ENCODE measurements at places on chromosomes 2 and 18. TPM values are rescaled to one million over a fixed set of nuclear protein-coding genes. Genes with fewer than 3 reads are reported as not detected.

The PARD6G gene
- total RNA-seq, result 3.3 TPM

DNA sequence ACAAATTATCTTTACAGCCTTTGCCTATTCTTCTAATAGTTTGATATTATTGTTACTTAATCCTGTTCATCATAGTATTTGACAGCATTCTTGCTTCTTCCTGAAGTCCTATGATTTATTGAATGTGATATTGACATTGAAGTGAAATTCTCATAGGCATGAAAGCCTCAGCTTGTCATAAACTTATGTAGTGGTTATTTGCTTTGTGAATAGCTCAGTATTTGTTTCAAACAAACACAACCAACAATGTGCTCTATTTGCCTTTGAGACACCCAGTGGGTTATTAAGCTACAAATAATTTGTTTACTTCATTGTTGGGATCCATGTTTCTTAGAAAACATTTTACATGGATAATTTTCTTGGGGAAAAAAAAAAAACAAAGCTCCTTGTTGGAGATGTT, 57.2 kb downstream of the TTC39C start:
- peaks cover 4% of the 10 kb centered on the region for H3K4me1 ChIP-seq
- no peak for DNase-seq
- H3K27ac ChIP-seq, result no peak overlapping the region

- DNase-seq, result peak; percentile 93
- H3K4me1 ChIP-seq, result peaks cover 5% of the 10 kb centered on the region
- peak overlapping the region; percentile 59 for H3K4me3 ChIP-seq
These were observed 543 bp upstream of the MARCHF4 start for GRCh38 chr2:216372761-216373291.

The MCFD2 gene
- 177 TPM for total RNA-seq

DNA sequence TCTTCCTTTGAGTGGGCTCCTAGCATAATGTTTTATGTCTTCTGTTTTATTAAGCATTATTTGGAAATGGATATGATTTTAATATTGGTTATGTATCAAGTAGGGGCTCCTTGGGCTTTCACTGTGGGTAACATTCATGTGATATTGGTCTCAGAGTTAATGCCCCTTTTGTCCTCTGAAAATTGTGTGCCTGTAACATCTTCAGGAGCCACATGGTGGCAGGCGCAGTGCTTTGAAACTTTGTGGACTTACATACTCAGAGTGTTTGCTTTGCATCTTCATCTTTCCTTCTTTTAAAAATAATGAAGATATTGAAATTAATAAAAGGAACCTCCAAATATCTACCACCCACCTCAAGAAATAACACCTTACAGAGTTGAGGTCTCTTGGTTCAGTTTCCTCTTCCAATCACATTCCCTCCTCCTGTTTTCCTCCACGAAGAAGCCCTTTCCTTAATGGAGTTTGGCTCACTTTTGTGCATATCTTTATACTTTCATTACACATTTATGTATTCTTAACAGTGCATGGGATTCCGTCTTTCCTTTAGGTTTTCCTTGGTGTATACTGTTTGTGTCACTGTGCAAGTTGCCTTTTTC, 73.5 kb downstream of the LIMS1 start:
- no peak overlapping the region for H3K4me3 ChIP-seq
- H3K27ac ChIP-seq, result no peak overlapping the region
- peaks cover 10% of the 10 kb centered on the region for H3K4me1 ChIP-seq
- peak; percentile 59 for DNase-seq

The NTSR2 gene
- not detected for total RNA-seq

GRCh38 chr2:88180605-88181240, 10.6 kb downstream of the THNSL2 start:
- H3K4me1 ChIP-seq, result no peaks in the 10 kb centered on the region
- H3K27me3 ChIP-seq, result peaks cover 1% of the 10 kb centered on the region
- H3K27ac ChIP-seq, result no peak overlapping the region

The CGREF1 gene
- 0.28 TPM for total RNA-seq

DNA sequence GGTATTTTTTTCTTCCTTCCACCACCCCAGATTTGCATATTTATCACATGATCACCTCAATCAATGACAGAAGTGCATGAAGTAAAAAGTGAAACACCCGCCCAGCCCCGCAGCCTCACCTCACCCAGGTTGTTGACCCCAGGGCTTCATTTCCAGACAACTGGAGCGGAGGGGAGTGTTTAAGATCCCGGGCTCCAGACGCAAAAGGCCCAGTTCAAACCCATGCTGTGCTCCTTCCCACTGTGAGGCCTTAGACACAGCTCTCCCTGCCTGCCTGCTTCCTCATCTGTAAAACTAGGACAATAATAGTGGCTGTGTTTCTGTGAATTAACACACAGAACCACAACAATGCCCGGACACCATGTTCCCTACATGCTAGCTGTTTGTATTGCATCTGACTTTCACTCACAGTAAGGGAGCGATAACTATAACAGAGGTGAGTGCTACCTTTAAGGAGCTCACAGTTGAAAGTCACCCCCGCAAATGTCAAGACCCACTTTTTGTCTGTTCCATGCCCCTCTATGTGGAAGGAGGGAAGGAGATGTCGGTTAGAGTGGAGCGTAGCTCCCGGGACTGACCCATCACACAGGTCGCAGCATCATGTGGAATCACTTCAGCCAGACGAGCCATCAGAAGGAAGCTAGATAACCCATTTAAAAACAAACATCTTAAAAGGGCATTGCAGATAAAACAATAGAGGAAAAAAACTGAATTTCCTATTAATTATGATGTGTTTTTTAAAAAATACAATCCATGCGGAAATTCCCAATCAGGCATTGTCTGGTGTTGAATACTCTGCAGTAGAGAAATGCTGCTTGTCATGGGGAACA, 77.5 kb upstream of the DAPL1 start:
- no peaks in the 10 kb centered on the region for H3K36me3 ChIP-seq
- no peaks in the 10 kb centered on the region for H3K27me3 ChIP-seq
- DNase-seq, result no peak

GRCh38 chr18:50902797-50903196, 23.9 kb downstream of the ME2 start:
- H3K36me3 ChIP-seq, result peaks cover 5% of the 10 kb centered on the region
- H3K27ac ChIP-seq, result no peak overlapping the region
- no peak for DNase-seq
- H3K4me3 ChIP-seq, result no peak overlapping the region
- H3K4me1 ChIP-seq, result no peaks in the 10 kb centered on the region
- no peaks in the 10 kb centered on the region for H3K27me3 ChIP-seq

The UNC80 gene
- total RNA-seq, result not detected

The BOK gene
- 13.3 TPM for total RNA-seq

DNA sequence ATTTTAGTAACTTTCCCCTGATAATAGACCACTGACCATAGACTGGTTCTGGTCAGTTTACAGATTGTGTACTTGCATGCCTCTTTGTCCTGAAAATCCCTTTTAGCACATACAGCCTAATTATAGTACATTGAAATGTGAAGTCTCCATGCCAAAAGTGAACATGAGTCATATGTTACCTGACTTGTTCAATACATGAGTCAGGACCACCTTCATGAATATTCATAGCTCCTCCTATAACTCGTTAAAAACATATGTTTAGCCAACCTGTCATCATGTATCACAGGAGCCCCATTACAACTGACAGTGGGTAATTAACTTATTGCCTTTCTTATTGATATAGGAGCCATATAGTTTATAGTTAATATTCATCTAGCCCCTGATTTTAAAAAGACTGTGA, 78.6 kb downstream of the SH3YL1 start:
- no peak for DNase-seq
- H3K27ac ChIP-seq, result no peak overlapping the region
- no peak overlapping the region for H3K4me3 ChIP-seq
- no peaks in the 10 kb centered on the region for H3K27me3 ChIP-seq
- H3K4me1 ChIP-seq, result no peaks in the 10 kb centered on the region
- H3K36me3 ChIP-seq, result no peaks in the 10 kb centered on the region

DNA sequence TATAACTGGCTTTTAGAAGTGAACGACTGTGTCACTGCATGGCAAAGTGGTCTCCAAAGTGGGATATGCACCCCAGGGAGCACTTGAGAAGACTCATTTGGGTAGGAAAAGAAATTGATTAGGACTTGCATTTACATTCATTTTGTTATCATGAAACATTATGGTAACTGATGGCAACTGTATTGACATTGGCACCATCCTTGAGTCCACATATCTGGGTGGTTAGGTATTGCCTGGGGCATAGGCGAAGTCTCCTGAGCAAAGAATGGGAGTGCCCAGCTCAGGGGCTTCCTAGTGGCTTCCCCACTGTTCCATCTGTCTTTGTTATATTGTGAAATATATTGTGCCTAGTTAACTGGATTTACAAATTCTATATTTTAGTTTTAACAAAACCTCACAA, 29.2 kb downstream of the SPATS2L start:
- H3K36me3 ChIP-seq, result peaks cover 16% of the 10 kb centered on the region
- H3K4me3 ChIP-seq, result no peak overlapping the region
- H3K4me1 ChIP-seq, result peaks cover 10% of the 10 kb centered on the region
- DNase-seq, result no peak
- H3K27ac ChIP-seq, result no peak overlapping the region

Data from IMR-90 (cell line).